ENCODE measurements at places on chromosomes 6 and 20.

DNA sequence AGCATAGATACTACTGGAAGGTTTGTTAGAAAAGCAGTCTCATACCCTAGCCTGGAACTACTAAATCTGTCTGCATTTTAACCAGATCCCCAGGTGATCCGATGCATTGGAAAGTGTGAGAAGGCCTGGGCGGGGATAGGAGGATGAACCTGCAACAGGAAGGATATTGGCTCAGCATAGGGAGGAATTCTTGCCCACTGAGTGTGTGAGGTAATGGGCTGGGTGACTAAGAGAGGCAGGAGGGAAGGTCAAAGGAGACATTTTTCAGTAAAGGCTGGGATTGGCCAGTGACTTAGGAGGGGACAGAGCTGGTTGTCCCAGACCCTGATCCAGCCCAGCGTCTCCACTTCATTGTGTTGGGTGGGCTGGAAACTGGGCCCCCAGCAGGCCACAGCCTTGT lies 191.0 kb upstream of the LRFN2 start:
- DNase-seq = no peak

DNA sequence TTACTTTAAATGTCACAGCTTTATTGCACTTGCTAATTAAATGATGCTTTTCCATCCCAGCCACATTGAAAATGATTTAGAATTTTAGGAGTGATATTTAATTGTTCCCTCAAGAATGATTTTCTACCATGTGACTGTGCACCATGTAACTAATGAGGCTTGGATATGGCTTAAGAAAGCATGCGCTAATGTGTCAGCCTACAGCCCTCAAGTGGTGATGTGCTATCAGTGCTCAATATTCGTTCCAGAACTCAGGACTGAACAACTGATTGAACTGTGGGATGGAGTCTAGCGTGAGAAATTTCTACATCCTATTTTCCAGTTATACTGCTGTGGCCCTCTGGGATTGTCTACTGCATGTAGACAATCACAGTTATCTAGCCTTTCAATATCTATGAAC lies 71.5 kb downstream of the PKIB start:
- no peak for DNase-seq

- DNase-seq = no peak
These were observed 86.4 kb upstream of the TENT5A start for GRCh38 chr6:81838724-81839426.

DNA sequence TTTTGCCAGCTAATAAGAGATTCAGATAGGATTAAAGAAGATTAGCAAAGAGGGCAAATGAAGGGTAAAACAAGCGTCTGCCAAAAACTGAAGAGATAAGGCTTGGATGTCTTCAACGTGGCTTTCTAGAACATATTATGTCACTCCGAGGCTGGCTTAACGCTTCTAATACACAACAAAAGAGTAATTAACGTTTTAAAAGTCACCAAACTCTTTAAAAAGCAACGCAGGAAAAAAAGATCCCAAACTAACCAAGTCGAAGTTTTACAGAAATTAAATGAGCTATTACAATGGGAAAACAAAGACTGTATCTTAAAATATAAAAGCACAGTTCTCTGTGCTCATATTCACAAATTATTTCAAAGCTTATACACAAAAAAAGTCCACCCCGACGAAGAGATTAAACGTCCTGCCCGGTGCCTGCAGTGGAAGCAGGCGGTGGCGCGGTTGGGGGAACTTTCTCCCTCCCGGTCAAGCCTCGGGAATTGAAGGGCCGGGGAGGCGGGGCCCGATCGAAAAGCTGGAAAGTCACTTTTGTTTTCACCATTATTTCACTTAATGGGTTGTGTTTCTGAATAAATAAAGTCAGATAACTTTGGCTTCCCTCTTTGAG lies 1.2 kb downstream of the MAK start:
- DNase-seq = no peak

DNA sequence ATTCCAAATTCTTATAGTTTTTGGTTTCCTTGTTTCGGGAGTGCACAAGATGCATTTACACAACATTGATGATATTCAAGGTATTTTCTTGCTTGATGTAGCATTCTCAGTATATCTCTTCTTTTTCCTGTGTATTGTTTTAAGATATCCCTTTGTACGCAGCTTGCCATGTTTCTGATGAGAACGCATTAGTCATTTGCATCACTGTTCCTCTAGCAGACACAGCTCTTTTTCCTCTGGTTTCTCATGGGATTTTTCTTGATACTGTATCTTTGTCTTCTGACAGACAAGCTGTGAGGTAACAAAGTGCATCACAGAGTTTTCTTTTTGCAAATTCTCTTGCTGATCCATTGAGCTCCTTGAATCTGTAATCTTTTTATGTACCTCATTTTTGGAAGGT lies 146.4 kb downstream of the SLC22A3 start:
- DNase-seq = no peak

- no peak for DNase-seq
These were observed 48.5 kb downstream of the FNDC1 start for GRCh38 chr6:159217595-159218275.
